ENCODE measurements at places on chromosomes 2 and 18. TPM values are rescaled to one million over a fixed set of nuclear protein-coding genes. Genes with fewer than 3 reads are reported as not detected.

GRCh38 chr2:64730551-64731262 is 77.0 kb upstream of the SERTAD2 start:
- H3K4me3 ChIP-seq, result peak overlapping the region; percentile 6
- no peaks in the 10 kb centered on the region for H3K27me3 ChIP-seq
- H3K4me1 ChIP-seq, result peaks cover 6% of the 10 kb centered on the region
- peak; percentile 80 for DNase-seq
- H3K36me3 ChIP-seq, result no peaks in the 10 kb centered on the region

GRCh38 chr2:9378433-9379390 is 44.6 kb downstream of the ITGB1BP1 start:
- DNase-seq, result no peak
- peaks cover 6% of the 10 kb centered on the region for H3K4me1 ChIP-seq
- peak overlapping the region; percentile 50 for H3K27ac ChIP-seq

DNA sequence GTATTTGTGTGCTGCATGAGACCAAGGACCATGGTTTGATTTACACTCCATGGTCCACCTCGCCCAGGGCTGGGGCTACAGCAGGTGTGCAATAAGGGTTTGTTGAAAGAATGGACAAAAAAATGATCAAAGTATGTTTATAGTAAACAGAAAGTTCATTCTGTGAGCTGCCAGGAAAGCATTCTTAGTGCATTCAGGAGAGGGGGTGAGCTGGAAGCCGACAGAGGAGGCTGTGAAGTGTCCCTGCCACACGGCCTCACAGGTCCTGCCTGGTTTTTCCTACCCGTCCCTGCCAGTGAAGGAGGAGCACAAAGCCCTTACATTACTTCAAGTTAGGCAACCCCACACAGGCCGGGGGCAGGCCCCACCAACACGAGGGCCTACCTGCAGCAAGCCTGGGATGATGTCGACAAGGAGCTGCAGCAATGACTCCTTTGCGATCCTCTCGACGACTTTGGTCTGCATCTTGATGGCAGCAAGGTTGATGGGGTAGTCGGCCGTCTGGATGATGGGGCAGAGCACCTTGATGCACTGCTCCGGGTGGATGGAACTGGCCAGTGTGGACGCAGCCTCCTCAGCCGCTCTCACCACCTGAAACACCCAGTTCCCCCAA is 63.2 kb upstream of the TFCP2L1 start:
- no peaks in the 10 kb centered on the region for H3K4me1 ChIP-seq
- H3K27ac ChIP-seq, result no peak overlapping the region
- no peak for DNase-seq
- H3K27me3 ChIP-seq, result no peaks in the 10 kb centered on the region

GRCh38 chr2:149145314-149146295 is 107.1 kb downstream of the LYPD6B start:
- DNase-seq, result no peak
- H3K4me3 ChIP-seq, result no peak overlapping the region

DNA sequence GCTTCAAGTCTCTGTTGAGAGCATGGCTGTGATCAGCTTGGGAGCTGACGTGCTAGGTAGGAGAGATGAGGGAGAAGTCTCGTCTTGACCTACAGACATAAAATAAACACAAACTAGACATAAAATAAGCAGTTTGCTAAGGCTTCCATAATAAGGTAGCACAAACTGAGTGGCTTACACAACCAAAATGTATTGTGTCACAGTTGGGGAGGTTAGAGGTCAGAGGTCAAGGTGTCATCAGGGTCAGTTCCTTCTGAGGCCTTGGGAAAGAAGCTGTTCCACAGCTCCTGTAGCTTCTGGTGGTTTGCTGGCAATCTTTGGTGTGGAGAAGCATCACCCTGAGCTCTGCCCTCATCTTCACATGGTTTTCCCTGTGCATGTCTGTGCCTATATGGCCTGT is 20.2 kb downstream of the DAW1 start:
- H3K36me3 ChIP-seq, result no peaks in the 10 kb centered on the region
- no peak overlapping the region for H3K4me3 ChIP-seq
- no peak overlapping the region for H3K27ac ChIP-seq
- H3K27me3 ChIP-seq, result no peaks in the 10 kb centered on the region
- DNase-seq, result no peak

GRCh38 chr2:98461498-98462049 is 16.9 kb downstream of the INPP4A start:
- no peaks in the 10 kb centered on the region for H3K4me1 ChIP-seq
- H3K27ac ChIP-seq, result no peak overlapping the region
- no peak overlapping the region for H3K4me3 ChIP-seq
- no peak for DNase-seq
- H3K36me3 ChIP-seq, result no peaks in the 10 kb centered on the region

GRCh38 chr18:55179835-55180234 is 220.6 kb upstream of the CCDC68 start:
- no peak overlapping the region for H3K4me3 ChIP-seq
- no peak for DNase-seq
- no peaks in the 10 kb centered on the region for H3K4me1 ChIP-seq
- H3K27ac ChIP-seq, result no peak overlapping the region

DNA sequence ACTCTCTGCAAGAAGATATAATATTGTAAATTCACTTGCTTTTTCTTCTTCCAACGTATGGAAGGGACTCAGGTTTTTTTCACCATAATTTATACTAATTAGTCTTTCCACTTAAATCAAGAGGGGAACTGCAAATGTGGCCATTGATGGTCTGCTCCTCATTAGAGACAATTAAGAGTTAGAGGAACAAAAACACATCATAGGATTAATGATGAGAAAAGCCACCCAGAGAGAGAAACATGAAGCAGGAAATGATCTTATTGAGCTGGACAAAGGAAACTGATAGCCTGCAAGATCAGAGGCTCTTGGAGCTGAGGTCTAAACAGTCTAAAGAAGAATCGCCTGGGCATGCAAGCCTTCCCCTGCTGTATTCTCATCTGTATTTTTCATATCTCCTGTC is 151.2 kb upstream of the NRP2 start:
- H3K4me3 ChIP-seq, result no peak overlapping the region
- no peak overlapping the region for H3K27ac ChIP-seq
- no peaks in the 10 kb centered on the region for H3K4me1 ChIP-seq
- no peaks in the 10 kb centered on the region for H3K36me3 ChIP-seq
- no peaks in the 10 kb centered on the region for H3K27me3 ChIP-seq

DNA sequence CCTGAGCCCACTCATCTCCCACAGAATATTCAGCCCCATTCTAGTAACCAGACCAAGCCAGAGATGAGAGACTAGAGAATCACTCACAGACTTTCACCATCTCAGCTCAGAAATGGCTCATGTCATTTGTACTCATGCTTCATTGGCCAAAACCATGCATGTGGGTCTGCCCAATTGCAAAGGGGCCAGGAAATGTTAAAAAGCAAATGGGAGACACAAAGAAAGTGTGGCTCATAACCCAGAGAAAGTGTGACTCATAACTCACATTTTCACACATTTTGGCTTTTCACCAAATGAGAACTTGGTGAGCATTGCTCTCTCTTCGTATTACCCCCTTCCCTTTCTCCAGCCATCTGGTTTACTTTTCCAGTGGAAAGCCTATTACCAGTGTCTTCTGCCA is 66.2 kb downstream of the MDH1 start:
- no peaks in the 10 kb centered on the region for H3K27me3 ChIP-seq
- no peak for DNase-seq
- H3K4me3 ChIP-seq, result no peak overlapping the region
- no peaks in the 10 kb centered on the region for H3K4me1 ChIP-seq
- no peak overlapping the region for H3K27ac ChIP-seq
- no peaks in the 10 kb centered on the region for H3K36me3 ChIP-seq

DNA sequence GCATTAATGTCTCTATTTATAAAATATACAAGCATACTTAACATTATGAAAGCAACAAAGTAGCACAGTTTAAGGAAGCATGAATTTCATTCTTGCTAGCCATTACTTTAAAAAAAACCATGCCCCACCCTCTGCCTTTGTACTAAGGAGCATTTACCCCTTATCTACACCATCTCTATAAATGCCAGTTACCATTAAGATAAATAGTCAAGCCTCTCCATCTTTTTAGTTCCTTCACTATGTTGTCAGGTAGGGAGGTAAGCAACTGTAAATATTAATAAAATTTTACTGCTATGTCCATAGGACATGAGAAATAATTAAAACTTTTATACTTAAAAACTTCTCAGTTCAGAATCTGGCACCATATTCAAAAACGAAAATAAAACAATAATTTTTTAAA is 42.1 kb downstream of the ROCK1 start:
- H3K27me3 ChIP-seq, result no peaks in the 10 kb centered on the region
- H3K4me1 ChIP-seq, result no peaks in the 10 kb centered on the region
- H3K27ac ChIP-seq, result no peak overlapping the region
- no peak overlapping the region for H3K4me3 ChIP-seq
- no peak for DNase-seq
- no peaks in the 10 kb centered on the region for H3K36me3 ChIP-seq

- H3K4me3 ChIP-seq, result no peak overlapping the region
- no peaks in the 10 kb centered on the region for H3K36me3 ChIP-seq
These were observed 42.4 kb upstream of the DDX18 start for GRCh38 chr2:117771969-117772630.

DNA sequence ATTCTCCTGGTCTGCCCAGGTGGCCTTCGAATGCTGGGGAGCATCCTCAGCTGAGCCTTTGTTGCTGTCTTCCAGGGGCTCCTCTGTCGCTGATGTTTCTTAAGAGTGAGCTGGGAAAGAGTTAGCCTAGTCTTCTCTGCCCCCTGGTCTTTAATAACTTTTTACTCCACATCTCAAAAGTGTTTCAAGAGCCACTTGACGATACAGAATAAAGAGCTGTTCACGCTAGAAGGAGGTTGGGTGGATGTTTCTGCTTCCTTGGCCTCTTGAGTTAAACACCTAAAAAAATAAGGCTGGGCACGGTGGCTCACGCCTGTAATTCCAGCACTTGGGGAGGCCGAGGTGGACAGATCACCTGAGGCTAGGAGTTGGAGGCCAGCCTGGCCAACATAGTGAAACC is 2.8 kb upstream of the BUB1 start:
- DNase-seq, result no peak
- no peak overlapping the region for H3K27ac ChIP-seq
- H3K4me1 ChIP-seq, result no peaks in the 10 kb centered on the region

- no peaks in the 10 kb centered on the region for H3K4me1 ChIP-seq
- no peak overlapping the region for H3K27ac ChIP-seq
- H3K27me3 ChIP-seq, result no peaks in the 10 kb centered on the region
These were observed 133.6 kb downstream of the SP3 start for GRCh38 chr2:173831312-173832229.

GRCh38 chr2:231717281-231718171 is 9.2 kb downstream of the PTMA start:
- H3K27me3 ChIP-seq, result no peaks in the 10 kb centered on the region
- no peak overlapping the region for H3K27ac ChIP-seq
- peaks cover under 1% of the 10 kb centered on the region for H3K36me3 ChIP-seq
- peaks cover 1% of the 10 kb centered on the region for H3K4me1 ChIP-seq
- DNase-seq, result no peak

DNA sequence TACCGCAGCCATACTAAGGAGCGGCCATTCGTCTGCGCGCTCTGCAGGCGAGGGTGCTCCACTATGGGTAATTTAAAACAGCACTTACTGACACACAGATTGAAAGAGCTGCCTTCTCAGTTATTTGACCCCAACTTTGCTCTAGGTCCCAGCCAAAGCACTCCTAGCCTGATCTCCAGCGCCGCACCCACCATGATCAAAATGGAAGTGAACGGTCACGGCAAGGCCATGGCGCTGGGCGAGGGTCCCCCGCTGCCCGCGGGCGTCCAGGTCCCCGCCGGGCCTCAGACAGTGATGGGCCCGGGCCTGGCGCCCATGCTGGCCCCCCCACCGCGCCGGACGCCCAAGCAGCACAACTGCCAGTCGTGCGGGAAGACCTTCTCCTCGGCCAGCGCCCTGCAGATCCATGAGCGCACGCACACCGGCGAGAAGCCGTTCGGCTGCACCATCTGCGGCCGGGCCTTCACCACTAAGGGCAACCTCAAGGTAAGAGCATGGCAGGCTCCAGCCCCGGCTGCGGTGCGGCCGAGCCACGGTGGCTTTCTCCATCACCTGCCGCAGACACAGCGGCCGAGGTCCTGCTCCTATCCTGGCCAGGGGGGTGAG is 15.5 kb downstream of the SALL3 start:
- no peak for DNase-seq
- H3K36me3 ChIP-seq, result no peaks in the 10 kb centered on the region
- no peaks in the 10 kb centered on the region for H3K4me1 ChIP-seq
- no peak overlapping the region for H3K27ac ChIP-seq

GRCh38 chr18:35110554-35111485 is 69.6 kb downstream of the MAPRE2 start:
- H3K27ac ChIP-seq, result no peak overlapping the region
- H3K27me3 ChIP-seq, result no peaks in the 10 kb centered on the region
- no peak overlapping the region for H3K4me3 ChIP-seq
- H3K36me3 ChIP-seq, result no peaks in the 10 kb centered on the region
- no peak for DNase-seq

DNA sequence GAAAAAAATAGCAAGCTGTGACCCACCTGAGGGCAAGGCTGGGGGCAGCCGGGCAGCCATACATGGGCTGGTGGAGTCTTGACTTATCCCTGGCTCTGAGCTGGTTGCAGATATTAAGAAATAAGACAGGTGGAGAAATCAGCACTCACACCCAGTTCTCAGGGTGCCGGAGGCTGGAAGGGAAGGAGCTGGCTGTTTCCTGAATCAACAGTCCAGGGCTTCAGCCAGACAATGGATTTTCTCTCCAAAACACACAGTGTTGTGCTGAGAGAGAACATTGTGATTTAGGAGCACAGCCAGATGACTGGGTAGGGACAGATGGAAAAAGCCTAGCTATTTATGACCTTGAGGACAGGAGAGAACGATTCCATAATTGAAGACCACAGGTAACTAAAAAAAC is 208.8 kb downstream of the LDLRAD4 start:
- no peak overlapping the region for H3K27ac ChIP-seq
- H3K4me1 ChIP-seq, result no peaks in the 10 kb centered on the region
- no peaks in the 10 kb centered on the region for H3K36me3 ChIP-seq

- no peaks in the 10 kb centered on the region for H3K4me1 ChIP-seq
- H3K4me3 ChIP-seq, result no peak overlapping the region
These were observed 14.1 kb downstream of the LAMA3 start for GRCh38 chr18:23703057-23703986.

GREB1L gene
- 0.20 TPM for total RNA-seq

TEKT4 gene
- not detected for total RNA-seq

HAAO gene
- 17.8 TPM for total RNA-seq

DLGAP1 gene
- total RNA-seq, result 0.25 TPM

FHOD3 gene
- 2.5 TPM for total RNA-seq

DES gene
- total RNA-seq, result 917 TPM

SLC14A1 gene
- 0.52 TPM for total RNA-seq

STPG4 gene
- 0.47 TPM for total RNA-seq

MAB21L4 gene
- total RNA-seq, result 22.2 TPM

SNTG2 gene
- total RNA-seq, result 1.0 TPM

ANKRD53 gene
- 0.40 TPM for total RNA-seq

TSN gene
- 69.0 TPM for total RNA-seq

OR6B2 gene
- total RNA-seq, result not detected

BMPR2 gene
- 23.0 TPM for total RNA-seq

VWC2L gene
- total RNA-seq, result not detected

STEAP3 gene
- 26.6 TPM for total RNA-seq
